ENCODE measurements at places on chromosomes 7 and 10. TPM values are rescaled to one million over a fixed set of nuclear protein-coding genes. Genes with fewer than 3 reads are reported as not detected.

DNA sequence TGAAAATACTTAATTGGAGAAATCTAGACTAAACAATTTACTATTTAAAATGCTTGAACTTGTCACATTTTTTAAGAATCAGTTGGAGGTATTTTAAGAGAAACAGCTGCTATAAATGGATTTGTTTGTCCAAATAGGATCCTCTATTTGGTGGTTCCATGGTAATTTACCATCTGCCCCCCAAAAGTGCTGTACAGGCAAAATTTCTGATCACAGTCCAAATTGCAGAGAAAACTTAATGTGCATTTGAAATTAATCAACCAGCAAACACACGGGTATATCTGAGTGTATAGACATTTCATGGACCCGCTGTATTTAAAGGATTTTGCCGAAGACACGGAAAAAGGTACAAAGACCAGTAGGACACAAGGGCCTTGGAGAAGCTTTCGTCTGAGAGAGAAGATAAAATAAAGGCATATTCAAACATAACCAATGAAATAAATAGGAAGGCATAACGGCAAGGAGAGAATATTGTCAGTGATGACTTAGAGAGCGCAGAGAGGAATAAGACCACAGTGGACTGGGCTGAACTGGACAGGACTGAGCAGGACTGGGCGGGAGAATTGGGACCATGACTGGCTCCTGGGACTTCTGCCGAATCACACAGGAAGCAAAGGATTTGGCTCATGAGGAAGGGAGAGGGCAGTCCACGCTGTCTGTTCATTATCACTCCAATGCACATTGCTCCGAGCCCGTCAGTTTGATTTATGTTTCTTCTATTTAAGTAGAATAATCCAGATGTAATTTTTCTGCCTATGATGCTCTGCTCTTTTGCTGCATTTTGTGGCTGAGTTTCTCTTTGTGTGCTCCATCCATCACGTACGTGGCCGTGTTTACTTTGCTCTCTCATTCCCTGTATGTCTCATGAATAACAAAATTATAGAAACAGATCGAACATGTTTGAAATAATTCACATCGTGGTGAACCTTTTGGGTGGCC, 112.8 kb downstream of the PRLHR start:
- DNase-seq: no peak
- H3K27me3 ChIP-seq: no peaks in the 10 kb centered on the region
- no peaks in the 10 kb centered on the region for H3K36me3 ChIP-seq
- H3K27ac ChIP-seq: no peak overlapping the region
- H3K4me3 ChIP-seq: no peak overlapping the region

GRCh38 chr7:8190119-8190895, 71.7 kb downstream of the ICA1 start:
- no peaks in the 10 kb centered on the region for H3K36me3 ChIP-seq
- no peak overlapping the region for H3K27ac ChIP-seq

GRCh38 chr7:43873300-43873699, 4.0 kb upstream of the MRPS24 start:
- peak overlapping the region; percentile 55 for H3K4me3 ChIP-seq
- H3K4me1 ChIP-seq: peaks cover 41% of the 10 kb centered on the region
- peaks cover 24% of the 10 kb centered on the region for H3K36me3 ChIP-seq
- no peaks in the 10 kb centered on the region for H3K27me3 ChIP-seq
- DNase-seq: no peak

GRCh38 chr7:47521011-47521795, 60.7 kb downstream of the TNS3 start:
- DNase-seq: no peak
- no peaks in the 10 kb centered on the region for H3K27me3 ChIP-seq
- peaks cover 43% of the 10 kb centered on the region for H3K36me3 ChIP-seq
- no peak overlapping the region for H3K4me3 ChIP-seq
- H3K4me1 ChIP-seq: peaks cover 27% of the 10 kb centered on the region

DNA sequence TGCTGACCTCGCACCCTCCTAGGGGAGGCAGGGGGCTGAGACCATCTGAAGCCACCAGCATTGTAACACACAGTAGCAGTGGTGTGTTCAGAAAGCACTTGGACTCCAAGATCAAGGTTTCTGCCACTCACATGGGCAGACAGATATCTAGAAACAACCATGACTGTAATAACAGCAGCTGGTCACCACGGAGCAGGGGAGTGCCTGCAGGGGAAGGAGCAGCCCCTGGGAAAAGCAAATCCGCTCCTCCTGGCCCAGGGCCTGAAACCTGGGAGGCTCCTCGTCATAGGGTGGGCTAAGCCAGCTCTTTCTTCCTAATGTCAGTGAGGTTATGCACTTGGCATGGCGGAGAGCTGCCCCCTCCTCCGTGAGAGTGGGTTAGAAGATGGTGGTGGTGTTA, 118.4 kb upstream of the INSYN2A start:
- H3K4me3 ChIP-seq: no peak overlapping the region
- no peak for DNase-seq
- H3K27me3 ChIP-seq: no peaks in the 10 kb centered on the region

- no peak for DNase-seq
- H3K36me3 ChIP-seq: peaks cover 12% of the 10 kb centered on the region
Measured at GRCh38 chr10:80498833-80499741, 38.6 kb upstream of the SH2D4B start.

AS3MT gene
- 2.7 TPM for total RNA-seq

Measured in osteocyte (in vitro differentiated cells).